ENCODE measurements at places on chromosomes 2 and 18. TPM values are rescaled to one million over a fixed set of nuclear protein-coding genes. Genes with fewer than 3 reads are reported as not detected.

The LYPD6B gene
- 0.14 TPM for total RNA-seq

The METTL5 gene
- 25.7 TPM for total RNA-seq

GRCh38 chr2:98875081-98875728 lies 60.8 kb downstream of the CRACDL start:
- no peak overlapping the region for H3K4me3 ChIP-seq
- no peaks in the 10 kb centered on the region for H3K36me3 ChIP-seq
- no peak for DNase-seq
- no peak overlapping the region for H3K27ac ChIP-seq

- no peak overlapping the region for H3K27ac ChIP-seq
- no peak overlapping the region for H3K4me3 ChIP-seq
- H3K4me1 ChIP-seq, result no peaks in the 10 kb centered on the region
- no peaks in the 10 kb centered on the region for H3K36me3 ChIP-seq
Observed at GRCh38 chr18:37657493-37657892, 91.9 kb upstream of the CELF4 start.

The CHAC2 gene
- total RNA-seq, result 2.6 TPM

The ATP9B gene
- total RNA-seq, result 31.4 TPM

GRCh38 chr2:200945395-200945729 lies 18.1 kb downstream of the ORC2 start:
- no peak overlapping the region for H3K27ac ChIP-seq
- no peaks in the 10 kb centered on the region for H3K4me1 ChIP-seq
- H3K4me3 ChIP-seq, result no peak overlapping the region
- H3K36me3 ChIP-seq, result peaks cover 43% of the 10 kb centered on the region

The PARD3B gene
- 4.4 TPM for total RNA-seq

DNA sequence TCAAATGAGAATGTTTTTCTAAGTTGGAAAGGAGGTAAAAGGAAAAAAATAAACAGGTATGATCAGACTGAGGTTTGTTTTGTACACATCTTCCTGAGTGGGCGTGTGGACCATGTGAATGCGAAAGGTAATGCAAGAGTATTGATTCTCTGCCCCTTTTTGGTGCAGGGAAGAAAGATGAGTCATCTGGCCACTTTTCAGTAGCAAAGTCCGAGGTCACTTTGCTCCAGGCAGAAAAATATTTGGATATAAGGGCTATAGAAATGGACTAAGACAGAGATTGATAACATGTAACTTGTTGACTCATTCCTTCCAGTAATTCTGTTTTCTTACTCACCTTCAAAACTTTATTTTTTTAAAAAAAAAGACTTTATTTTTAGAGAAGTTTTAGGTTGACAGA lies 130.5 kb downstream of the DSEL start:
- no peak overlapping the region for H3K27ac ChIP-seq
- no peaks in the 10 kb centered on the region for H3K4me1 ChIP-seq
- no peaks in the 10 kb centered on the region for H3K27me3 ChIP-seq
- no peak overlapping the region for H3K4me3 ChIP-seq

- no peak for DNase-seq
- H3K27ac ChIP-seq, result no peak within 1 kb of the TSS
- H3K4me3 ChIP-seq, result peak within 1 kb of the TSS; percentile 17
- H3K36me3 ChIP-seq, result no peaks in the 10 kb centered on the region
- H3K27me3 ChIP-seq, result peaks cover 5% of the 10 kb centered on the region
- peaks cover 11% of the 10 kb centered on the region for H3K4me1 ChIP-seq
Observed at GRCh38 chr18:72867746-72868584, at the start of gene NETO1. Gene NETO1 (minus strand): TSS chr18:72867987. CDS start chr18:72867291, 696 bp downstream.

GRCh38 chr2:211745295-211746097 lies 793.1 kb downstream of the ERBB4 start:
- no peaks in the 10 kb centered on the region for H3K36me3 ChIP-seq
- peak; percentile 35 for DNase-seq
- no peak overlapping the region for H3K4me3 ChIP-seq
- H3K27me3 ChIP-seq, result peaks cover 1% of the 10 kb centered on the region
- H3K4me1 ChIP-seq, result no peaks in the 10 kb centered on the region

DNA sequence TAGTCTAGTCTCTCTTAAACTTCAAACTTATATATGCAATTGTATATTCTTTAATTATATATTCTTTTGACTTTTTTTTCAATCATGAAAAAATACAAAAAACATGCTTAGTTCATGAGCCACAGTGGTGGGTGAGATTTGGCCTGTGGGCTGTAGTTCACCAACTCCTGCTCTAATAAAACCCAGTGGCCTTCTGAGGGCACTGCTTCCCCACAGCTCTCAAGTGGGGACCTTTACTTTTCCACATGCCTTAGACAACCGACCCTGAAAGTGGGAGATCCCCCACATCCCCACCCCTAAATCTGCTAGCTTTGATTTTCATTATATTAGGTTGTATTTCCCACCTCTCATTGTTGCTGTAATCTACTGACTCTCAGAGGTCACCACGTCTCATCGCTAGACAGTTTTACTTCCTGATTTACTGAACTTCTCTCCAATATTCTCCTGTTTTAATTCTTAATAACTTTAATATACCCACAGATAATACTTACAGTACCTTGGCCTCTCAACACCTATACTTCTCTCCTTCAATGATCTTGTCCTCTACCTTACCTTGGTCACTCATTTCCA lies 57.3 kb downstream of the ROCK1 start:
- no peak overlapping the region for H3K4me3 ChIP-seq
- H3K36me3 ChIP-seq, result no peaks in the 10 kb centered on the region
- no peaks in the 10 kb centered on the region for H3K27me3 ChIP-seq
- peaks cover 6% of the 10 kb centered on the region for H3K4me1 ChIP-seq
- no peak for DNase-seq
- H3K27ac ChIP-seq, result no peak overlapping the region

The DPYSL5 gene
- not detected for total RNA-seq

DNA sequence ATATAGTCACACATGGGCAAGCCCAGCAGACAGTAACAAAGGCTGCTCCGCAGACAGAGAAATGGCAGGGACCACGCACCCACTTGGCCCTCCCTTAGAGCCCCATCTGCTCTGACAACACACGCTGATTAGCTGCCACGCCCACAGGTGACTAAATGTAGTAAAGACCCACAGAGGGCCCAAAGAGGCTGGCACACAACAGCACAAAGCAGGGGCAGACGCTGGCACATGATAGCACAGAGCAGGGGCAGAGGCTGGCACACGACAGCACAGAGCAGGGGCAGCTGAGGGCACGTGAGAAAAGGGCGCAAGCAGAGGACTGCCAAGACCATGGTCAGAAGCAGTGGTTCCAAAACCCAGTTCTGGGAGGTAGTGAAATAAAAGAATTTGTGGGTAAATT lies 10.6 kb downstream of the AFG3L2 start:
- peaks cover 38% of the 10 kb centered on the region for H3K36me3 ChIP-seq
- no peak overlapping the region for H3K27ac ChIP-seq
- no peak overlapping the region for H3K4me3 ChIP-seq
- no peak for DNase-seq
- H3K4me1 ChIP-seq, result no peaks in the 10 kb centered on the region

Data from liver (tissue), 10 donors.